ENCODE measurements at places on chromosomes 11 and 22. TPM values are rescaled to one million over a fixed set of nuclear protein-coding genes. Genes with fewer than 3 reads are reported as not detected.

TSPAN18 gene
- total RNA-seq: 1.1 TPM

PRR5L gene
- 23.4 TPM for total RNA-seq

ANKK1 gene
- total RNA-seq: 0.11 TPM

MS4A3 gene
- not detected for total RNA-seq

DNAJB13 gene
- total RNA-seq: 0.52 TPM

OR6A2 gene
- 0.53 TPM for total RNA-seq

SLC22A8 gene
- not detected for total RNA-seq

ST14 gene
- total RNA-seq: 0.14 TPM

ANO3 gene
- not detected for total RNA-seq

DNA sequence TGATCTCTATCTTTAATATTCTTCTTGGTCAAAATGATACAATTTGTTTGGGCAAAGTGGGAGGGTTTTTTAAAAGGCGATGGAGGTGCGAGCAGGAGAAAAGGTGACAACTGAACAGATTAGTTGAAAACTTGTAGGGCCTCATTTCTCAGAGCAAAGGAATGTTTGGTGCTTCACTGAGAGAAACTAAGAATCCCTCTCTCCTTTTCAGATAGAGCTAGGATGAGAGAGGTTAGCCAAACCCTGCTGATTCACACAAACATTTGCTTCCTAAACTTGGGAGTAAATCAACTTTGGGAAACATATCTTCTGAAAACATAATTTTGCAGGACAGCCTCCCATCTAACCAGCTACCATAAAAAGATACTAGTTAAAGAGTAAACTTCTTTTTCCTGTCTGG lies 57.0 kb downstream of the PHF21A start:
- H3K4me1 ChIP-seq: peaks cover 5% of the 10 kb centered on the region
- H3K36me3 ChIP-seq: peaks cover 18% of the 10 kb centered on the region
- H3K27ac ChIP-seq: no peak overlapping the region
- no peak for DNase-seq
- no peaks in the 10 kb centered on the region for H3K27me3 ChIP-seq

DNA sequence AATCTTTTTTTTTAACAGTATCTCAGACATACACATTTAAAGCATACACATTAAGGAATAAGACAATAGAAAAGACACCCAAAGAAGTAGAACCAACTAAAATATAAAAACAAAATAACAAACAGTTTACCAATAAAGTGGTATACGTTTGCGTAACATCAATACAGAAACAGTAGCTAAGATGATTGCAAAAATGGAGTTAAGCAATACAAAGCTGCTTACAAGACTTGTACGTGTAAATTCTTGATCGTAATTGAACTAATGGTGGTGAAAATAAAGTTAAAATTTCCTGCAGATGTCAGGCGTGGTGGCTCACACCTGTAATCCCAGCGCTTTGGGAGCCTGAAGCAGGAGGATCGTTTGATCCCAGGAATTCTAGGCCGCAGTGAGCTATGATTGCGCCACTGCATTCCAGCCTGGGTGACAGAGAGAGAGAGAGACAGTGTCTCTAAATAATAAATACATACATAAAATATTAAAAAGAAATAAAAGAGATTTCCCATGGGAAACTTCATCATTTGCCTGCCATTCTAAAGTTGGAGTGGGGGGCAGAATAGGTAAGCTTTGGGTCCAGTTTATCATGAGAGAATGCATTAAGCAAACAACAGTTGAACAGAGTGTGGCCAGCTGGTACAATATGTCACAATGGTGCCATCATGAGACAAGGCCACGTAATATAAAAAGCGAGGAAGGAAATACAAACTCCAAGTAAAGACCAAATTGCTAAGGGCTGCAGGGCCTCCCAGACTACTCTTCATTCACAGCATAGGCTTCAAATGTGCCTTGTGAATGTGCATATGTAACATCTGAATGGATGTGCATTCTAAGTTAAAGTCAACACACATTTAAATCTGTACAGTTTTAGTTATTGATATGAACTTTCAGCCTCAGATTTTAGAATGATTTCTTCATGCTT lies 38.9 kb upstream of the EED start:
- H3K27me3 ChIP-seq: no peaks in the 10 kb centered on the region
- DNase-seq: no peak
- H3K36me3 ChIP-seq: no peaks in the 10 kb centered on the region
- H3K27ac ChIP-seq: no peak overlapping the region
- H3K4me1 ChIP-seq: peaks cover 24% of the 10 kb centered on the region

- H3K27ac ChIP-seq: peak overlapping the region; percentile 92
- no peak overlapping the region for H3K4me3 ChIP-seq
- peaks cover 13% of the 10 kb centered on the region for H3K36me3 ChIP-seq
- H3K4me1 ChIP-seq: peaks cover 36% of the 10 kb centered on the region
- no peaks in the 10 kb centered on the region for H3K27me3 ChIP-seq
- DNase-seq: no peak
Observed at GRCh38 chr22:26665813-26666231, 8.4 kb downstream of the MIAT start.

DNA sequence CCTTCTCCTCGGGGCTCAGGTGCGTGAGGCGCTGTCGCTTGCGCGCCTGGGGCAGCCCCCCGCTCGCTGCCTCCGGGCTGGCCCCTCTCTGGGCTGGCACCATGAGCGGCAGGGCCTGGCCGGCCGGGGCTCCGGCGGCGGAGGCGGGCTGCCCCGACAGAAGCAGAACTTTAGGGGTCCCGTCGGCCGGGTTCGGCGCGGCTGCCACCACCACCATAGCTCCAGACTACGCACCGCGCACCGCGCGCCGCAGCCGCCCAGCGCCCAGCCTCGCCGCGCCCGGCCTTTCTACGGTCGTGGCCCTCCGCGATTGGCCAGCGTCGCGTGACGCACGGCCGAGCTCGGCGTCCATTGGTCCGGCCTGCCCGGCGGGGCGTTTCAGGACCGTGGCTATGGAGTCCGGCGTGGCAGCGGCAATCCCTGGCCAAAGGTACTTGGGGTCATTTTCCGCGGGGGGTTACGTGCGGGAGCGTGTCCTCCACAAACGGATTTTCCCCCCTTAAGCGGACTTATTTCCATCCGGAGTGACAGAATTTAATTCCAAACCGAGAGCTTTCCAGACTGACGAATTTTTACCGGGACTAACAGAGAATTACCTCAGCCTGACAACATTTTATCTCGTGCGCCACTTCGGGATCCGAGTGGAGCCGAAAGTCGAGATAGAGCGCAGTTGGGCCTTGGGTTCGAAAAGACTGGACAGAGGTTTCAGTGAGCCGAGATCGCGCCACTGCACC lies at the start of gene XBP1:
TSS of gene XBP1 (minus strand) at position 262 of the 734 bp plus-strand sequence.
- peak within 1 kb of the TSS; percentile 99 for H3K4me3 ChIP-seq
- DNase-seq: peak; percentile 91
- H3K27ac ChIP-seq: peak within 1 kb of the TSS; percentile 97
- peaks cover 37% of the 10 kb centered on the region for H3K4me1 ChIP-seq

DNA sequence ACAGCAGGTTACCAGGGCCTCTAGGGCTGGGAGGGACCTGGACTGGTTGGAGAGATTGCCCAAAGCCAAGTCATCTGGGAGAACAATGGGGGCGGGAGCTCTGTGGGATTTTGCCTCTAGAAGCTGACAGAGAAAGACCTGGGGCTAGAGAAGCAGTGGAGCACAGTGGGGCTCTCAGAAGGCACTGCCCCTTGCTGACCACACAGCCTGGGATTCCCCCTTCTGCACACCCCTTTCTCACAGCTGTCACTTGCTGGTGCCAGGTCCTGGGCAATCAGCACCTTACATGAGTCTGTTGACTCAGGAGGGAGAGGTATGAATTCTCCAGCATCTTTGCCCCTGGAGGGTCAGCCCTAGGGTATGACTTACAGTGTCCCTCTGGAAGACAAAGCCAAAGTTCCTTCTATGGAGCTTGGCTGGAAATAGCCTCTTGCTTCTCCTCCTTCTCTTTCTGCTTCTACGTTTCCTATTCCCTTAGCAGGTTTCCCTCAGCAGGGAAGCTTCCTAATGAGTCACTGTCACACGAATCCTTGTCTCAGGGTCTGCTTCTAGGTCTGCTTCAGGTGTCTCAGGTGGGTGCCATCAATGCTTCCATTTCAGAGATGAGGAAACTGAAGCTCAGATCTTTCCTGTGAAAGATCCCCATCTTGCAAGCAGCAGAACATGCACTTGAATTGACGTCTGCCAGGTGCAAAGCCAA lies 27.0 kb downstream of the GDPD5 start:
- no peak overlapping the region for H3K4me3 ChIP-seq
- H3K36me3 ChIP-seq: no peaks in the 10 kb centered on the region
- H3K27ac ChIP-seq: no peak overlapping the region
- no peak for DNase-seq

GRCh38 chr11:134584706-134585445 lies 172.8 kb upstream of the B3GAT1 start:
- no peak overlapping the region for H3K27ac ChIP-seq
- H3K4me1 ChIP-seq: peaks cover 19% of the 10 kb centered on the region
- no peak overlapping the region for H3K4me3 ChIP-seq
- peaks cover 12% of the 10 kb centered on the region for H3K27me3 ChIP-seq
- no peak for DNase-seq

DNA sequence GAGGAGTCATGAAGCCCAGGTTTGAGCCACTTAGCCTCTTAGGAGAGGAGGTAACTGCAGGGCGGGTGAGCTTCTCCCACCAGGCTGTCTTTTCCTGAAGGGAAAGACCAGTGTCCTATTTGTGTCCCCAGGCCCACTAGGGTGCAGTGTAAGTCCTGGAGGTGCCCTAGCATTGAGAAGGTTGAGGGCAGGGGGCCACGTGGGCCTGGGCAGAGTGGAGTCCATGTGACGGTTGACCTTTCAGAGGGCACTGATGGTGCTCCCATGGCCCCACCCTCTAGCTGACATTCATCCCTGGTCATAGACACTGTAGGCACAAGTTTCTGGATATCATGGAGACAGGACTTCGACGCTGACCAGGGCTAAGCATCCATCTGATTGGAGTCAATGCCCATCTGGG lies 44.1 kb upstream of the TP53I11 start:
- no peaks in the 10 kb centered on the region for H3K36me3 ChIP-seq
- H3K27me3 ChIP-seq: no peaks in the 10 kb centered on the region
- H3K4me1 ChIP-seq: no peaks in the 10 kb centered on the region
- H3K4me3 ChIP-seq: no peak overlapping the region

GRCh38 chr11:75239531-75240290 lies 863 bp upstream of the TPBGL start:
- DNase-seq: no peak
- H3K4me3 ChIP-seq: peak overlapping the region; percentile 75
- H3K36me3 ChIP-seq: no peaks in the 10 kb centered on the region
- H3K27ac ChIP-seq: no peak overlapping the region
- peaks cover 4% of the 10 kb centered on the region for H3K4me1 ChIP-seq
- H3K27me3 ChIP-seq: peaks cover 46% of the 10 kb centered on the region

GRCh38 chr11:127651888-127652221 lies 651.3 kb upstream of the KIRREL3 start:
- H3K27ac ChIP-seq: no peak overlapping the region
- no peaks in the 10 kb centered on the region for H3K27me3 ChIP-seq
- DNase-seq: no peak
- H3K36me3 ChIP-seq: no peaks in the 10 kb centered on the region
- H3K4me1 ChIP-seq: no peaks in the 10 kb centered on the region
- H3K4me3 ChIP-seq: no peak overlapping the region

DNA sequence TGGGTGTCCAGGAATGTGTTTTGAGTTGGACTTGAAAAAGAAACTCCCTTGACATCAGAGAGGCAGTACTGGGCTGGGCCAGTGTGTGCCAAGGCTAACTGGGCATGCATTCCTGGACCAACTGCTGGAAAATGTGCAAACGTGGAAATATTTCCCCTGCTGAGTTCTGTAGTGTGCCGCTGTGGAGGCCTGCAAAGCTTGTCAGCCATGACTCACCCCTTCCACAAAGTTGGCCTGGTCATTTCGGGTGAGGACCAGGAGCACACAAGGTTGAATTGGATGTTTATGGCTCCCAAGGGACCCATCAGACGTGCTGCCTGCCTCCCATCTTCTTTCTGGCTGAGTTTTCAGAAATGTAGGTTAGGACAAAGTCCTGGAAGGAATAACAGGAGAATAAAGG lies 513.1 kb downstream of the MIAT start:
- no peak for DNase-seq
- H3K27ac ChIP-seq: no peak overlapping the region

- no peak overlapping the region for H3K27ac ChIP-seq
- peaks cover 3% of the 10 kb centered on the region for H3K27me3 ChIP-seq
- H3K36me3 ChIP-seq: no peaks in the 10 kb centered on the region
- H3K4me3 ChIP-seq: no peak overlapping the region
- no peaks in the 10 kb centered on the region for H3K4me1 ChIP-seq
Observed at GRCh38 chr11:10633261-10633660, 60.3 kb downstream of the IRAG1 start.

DNA sequence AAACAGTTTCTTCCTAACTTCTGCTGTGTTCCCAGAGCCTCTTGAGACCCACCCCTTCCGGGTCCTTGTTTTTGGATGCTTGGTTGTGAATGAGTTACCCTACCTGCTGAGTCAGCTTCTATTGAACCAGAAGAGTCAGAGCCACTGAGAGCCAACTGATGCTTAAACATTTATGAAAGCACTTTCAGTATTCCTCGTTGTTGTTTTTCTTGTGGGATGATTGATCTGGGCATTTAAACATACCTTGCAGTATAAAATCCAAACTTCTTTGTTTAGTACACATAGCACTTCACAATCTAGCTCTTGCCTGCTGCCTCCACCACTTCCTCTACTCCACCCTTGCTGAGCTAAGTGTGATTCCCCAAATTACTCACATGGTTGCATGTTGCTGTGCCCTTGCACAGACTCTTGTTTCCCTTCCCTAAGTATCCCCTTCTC lies 5.5 kb downstream of the PRSS23 start:
- H3K4me3 ChIP-seq: no peak overlapping the region
- peaks cover 54% of the 10 kb centered on the region for H3K4me1 ChIP-seq
- DNase-seq: peak; percentile 38

- peaks cover 2% of the 10 kb centered on the region for H3K27me3 ChIP-seq
- peaks cover 22% of the 10 kb centered on the region for H3K4me1 ChIP-seq
- H3K36me3 ChIP-seq: peaks cover 11% of the 10 kb centered on the region
- H3K27ac ChIP-seq: no peak overlapping the region
- H3K4me3 ChIP-seq: peak overlapping the region; percentile 10
Observed at GRCh38 chr11:34997952-34998528, 81.6 kb downstream of the PDHX start.

- no peak overlapping the region for H3K27ac ChIP-seq
- no peak overlapping the region for H3K4me3 ChIP-seq
- no peak for DNase-seq
- H3K27me3 ChIP-seq: peaks cover 26% of the 10 kb centered on the region
- H3K4me1 ChIP-seq: peaks cover 4% of the 10 kb centered on the region
Observed at GRCh38 chr22:23075525-23076216, 5.4 kb downstream of the GNAZ start.

GRCh38 chr11:124577716-124578427 lies 8.1 kb downstream of the OR8A1 start:
- no peak overlapping the region for H3K4me3 ChIP-seq
- no peaks in the 10 kb centered on the region for H3K4me1 ChIP-seq
- no peak overlapping the region for H3K27ac ChIP-seq
- DNase-seq: no peak
- no peaks in the 10 kb centered on the region for H3K36me3 ChIP-seq

Measured in activated T-helper 2 cell treated with anti-CD3 and anti-CD28 coated beads, Interferon-gamma antibody, Interleukin-2, Interleukin-4, amounts not matched to agents 10 μg/mL and 5 μg/mL and 100 μg/mL, durations not matched to agents 14 hours and 24 hours and 36 hours (primary cell).